Fibroblast of skin of left quadriceps (primary cell): ENCODE measurements at places on chromosomes 1 and 21.

GRCh38 chr1:113792986-113793385 is 19.3 kb downstream of the RSBN1 start:
- no peak for DNase-seq

GRCh38 chr1:18316764-18317163 is 164.0 kb upstream of the KLHDC7A start:
- no peak for DNase-seq

DNA sequence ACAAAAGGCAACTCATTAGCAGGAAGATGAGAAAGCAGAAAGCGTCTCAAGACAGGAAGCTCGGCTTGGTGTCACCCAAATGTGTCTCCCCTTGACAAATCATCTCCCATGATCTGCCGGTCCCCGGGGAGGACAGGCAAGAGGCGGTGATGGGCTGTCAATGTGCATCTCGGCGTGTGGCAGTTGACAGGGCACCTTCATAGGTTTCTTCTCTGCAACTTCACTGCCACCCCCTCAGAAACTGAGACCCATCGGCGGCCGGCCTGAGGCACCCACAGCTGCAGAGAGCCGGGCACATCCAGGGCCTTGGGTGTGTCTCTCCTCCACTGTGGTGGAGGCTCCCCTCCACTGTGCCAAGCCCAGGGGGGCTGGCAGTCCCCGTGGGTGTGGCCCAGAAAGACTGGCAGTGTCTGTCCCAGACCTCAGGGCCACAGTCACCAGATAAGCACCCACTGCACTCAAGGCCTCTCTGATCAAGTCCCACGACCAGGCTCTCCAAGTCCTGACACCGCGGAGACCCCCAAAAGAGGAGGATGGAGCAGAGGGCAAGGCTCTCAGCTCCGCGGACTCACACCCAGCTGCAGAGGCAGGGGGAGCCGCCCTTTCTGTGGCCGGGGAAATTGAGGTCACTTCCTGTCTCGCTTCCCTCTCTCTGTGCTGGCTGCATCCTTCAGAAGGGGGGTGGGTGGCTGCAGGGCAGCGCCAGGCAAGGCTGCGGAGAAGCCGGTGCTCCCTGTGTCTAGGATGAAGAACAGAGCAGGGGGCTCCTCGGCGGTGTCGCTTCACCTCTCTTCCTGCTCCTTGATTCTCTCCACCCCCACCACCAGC is 39.6 kb upstream of the LBR start:
- no peak for DNase-seq

- no peak for DNase-seq
Observed at GRCh38 chr1:90220496-90220895, 225.6 kb downstream of the ZNF326 start.

DNA sequence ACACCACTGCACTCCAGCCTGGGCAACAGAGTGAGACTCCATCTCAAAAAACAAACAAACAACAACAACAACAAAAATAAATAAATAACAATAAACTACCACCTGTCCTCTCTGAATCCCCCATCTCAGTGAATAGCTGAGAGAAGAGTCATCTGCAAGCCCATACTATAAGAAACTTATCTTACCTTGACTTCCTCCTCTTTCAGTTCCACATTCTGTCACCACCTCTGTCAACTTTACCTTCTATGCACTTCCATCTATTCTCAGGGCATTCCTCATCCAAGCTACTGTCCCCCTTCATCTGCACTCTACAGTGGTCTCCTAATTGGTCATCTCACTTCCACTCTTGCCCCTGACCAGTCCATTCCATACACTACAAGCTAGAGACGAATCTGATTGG is 58.1 kb downstream of the KIAA0040 start:
- no peak for DNase-seq

GRCh38 chr1:105210747-105211146 is 1461.0 kb downstream of the AMY1C start:
- no peak for DNase-seq

GRCh38 chr21:34133392-34133791 is 60.0 kb downstream of the MRPS6 start:
- no peak for DNase-seq

DNA sequence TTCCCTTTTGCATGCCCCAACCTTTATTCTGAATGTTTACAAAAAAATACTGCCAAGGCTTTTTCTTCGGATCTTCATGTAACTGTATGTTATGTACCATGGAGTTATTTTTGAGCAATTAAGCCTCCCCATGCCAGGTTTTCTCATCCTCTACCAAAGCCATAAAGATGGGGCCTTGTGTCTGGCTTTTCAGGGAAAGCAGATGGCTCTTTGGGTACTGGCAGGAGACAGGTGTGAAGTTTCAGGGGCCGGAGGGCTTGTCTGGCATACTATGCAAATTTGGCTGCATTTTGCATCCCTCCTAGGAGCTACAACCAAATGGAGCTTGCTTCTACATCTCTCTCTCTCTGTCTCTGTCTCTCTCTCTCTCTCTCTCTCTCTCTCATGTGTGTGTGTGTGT is 28.1 kb upstream of the PLXNA2 start:
- DNase-seq, result no peak

GRCh38 chr1:74579425-74579824 is 67.0 kb upstream of the LRRC53 start:
- no peak for DNase-seq

DNA sequence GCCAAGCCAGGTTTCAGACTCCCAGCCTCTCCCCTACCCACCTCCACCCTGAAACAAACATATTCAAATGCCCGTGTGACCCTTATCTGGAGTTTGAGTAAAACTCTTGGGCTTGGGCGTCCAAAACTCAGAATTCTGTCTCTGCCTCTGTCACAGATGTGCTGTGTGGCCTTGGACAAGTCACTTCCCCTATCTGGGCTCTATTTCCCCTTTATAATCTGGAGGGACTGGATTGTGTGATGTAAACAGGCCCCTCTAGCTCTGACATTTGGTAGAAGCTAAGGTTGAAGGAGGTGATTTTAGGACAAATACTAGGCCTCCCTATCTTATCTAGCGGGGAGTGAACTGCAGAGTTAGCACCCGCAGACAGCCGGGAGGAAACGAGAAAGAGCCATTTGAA is 67.5 kb downstream of the IGSF21 start:
- DNase-seq, result no peak

GRCh38 chr1:159786465-159786864 is 5.7 kb downstream of the DUSP23 start:
- DNase-seq, result no peak

DNA sequence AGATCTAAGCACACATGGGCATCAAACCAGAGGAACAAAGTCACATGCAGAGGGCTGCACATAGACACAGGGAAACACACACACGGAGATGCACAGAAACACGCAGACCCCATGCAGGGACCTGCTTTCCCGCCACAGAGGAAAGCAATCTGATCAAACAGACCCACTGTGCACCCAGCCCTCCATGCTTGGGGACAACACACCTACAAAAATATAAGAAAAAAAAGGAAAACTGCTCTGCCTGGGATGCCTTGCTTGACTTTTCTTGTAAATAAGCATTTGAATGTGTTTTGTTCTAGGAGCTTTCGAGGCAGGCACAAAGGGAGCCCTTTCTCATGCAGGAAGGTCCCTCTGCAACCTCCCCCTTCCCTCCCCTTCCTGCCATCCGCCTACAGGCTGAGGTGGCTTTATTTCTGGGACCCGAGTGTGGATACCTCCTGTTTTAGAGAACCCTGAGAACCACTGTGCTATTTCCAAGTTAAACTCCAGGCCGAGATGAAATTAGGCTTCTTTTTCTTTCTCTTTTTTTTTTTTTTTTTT is 3.5 kb upstream of the ICMT start:
- no peak for DNase-seq

GRCh38 chr1:220707160-220707559 is 17.0 kb downstream of the C1orf115 start:
- no peak for DNase-seq

DNA sequence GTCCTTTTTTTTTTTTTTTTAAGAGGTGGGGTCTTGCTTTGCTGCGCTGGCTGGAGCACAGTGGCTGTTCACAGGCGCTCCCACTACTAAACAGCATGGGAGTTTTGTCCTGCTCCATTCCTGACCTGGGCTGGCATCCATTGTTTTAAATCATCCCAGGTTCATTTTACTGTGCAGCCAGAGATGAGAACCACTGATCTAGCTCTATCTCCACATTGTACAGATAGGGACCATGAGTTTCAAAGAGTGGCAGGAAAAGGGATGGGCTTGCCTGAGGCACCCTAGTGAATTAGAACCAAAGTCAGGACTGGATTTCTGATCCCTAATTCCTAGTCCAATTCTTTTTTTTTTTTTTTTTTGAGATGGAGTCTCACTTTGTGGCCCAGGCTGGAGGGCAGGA is 7.2 kb upstream of the TMEM222 start:
- DNase-seq, result no peak

GRCh38 chr1:189805735-189806134 is 671.9 kb downstream of the BRINP3 start:
- no peak for DNase-seq

DNA sequence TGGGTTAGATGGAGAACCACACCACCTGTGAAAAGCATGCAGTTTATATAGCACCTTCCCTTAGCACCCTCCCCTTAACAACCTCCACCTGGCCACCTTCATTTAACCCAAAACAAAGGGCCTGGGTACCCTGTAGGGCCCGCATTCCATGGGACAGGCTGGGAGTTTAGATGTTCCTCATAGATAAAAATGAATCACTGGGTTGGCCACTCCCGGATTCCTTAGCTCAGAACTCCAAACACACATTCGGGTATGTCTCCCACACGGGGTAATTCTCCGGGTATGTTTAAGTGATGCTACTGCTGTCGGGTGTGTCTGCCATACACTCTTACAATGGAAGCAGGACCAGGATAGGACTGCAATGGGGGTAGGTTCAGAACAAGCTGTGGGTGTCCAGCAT is 43.9 kb upstream of the FOXO6 start:
- no peak for DNase-seq

DNA sequence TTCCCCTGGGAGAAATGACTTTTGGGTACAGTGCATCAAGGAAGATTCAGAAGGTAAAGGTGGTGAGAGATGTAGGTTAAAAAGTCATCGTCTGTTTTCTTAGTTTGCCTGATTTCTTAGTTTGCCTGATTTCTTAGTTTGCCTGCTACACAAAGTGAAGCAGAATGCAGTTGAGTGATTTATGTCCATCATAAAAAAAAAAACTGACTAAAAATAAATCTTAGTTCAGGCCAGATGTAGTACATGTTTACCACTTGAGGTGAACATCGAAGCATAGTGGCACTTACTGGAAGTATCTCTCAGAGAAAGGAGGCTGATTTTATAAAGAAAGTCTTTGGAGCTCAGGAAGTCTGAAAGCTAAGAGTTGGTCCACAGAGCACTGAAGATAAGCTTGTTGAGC is 79.5 kb downstream of the LRRC8D start:
- DNase-seq, result no peak

GRCh38 chr1:16719571-16720350 is 20.6 kb upstream of the RNU1-4 start:
- DNase-seq, result no peak

DNA sequence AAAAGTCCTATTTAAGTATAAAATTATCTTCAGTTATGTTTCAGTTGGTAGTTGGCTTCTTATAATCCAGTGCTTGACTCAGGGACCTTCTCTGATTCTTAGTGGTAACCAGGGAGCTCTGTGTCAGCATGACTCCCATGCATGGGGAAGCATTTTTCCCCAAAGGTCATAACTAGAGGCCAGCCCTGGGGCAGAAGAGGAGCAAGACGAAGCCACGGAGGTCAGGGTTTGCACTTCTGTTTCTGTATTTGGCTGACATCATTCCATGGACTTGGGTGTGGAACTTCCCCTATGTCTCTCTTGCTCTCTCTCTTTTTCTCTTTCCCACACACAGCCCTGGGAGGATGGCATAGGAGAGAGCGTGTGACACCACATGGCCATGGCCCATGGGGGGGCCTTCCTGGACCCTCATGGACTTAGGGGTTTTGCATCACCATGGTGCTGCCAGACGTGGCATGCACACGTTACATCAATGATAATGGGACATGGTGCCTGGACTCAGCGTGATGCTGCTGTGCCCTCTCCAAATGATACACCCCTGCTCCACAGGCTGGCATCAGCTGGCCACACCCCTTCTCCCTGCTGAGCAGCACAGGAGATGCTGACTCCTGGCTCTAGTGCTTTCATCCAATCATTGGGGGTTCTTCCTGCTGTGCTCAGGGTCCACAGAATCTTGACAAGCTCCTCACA is 260.5 kb downstream of the KCNJ6 start:
- DNase-seq, result no peak

GRCh38 chr1:92820024-92820423 is 11.8 kb upstream of the RPL5 start:
- no peak for DNase-seq

DNA sequence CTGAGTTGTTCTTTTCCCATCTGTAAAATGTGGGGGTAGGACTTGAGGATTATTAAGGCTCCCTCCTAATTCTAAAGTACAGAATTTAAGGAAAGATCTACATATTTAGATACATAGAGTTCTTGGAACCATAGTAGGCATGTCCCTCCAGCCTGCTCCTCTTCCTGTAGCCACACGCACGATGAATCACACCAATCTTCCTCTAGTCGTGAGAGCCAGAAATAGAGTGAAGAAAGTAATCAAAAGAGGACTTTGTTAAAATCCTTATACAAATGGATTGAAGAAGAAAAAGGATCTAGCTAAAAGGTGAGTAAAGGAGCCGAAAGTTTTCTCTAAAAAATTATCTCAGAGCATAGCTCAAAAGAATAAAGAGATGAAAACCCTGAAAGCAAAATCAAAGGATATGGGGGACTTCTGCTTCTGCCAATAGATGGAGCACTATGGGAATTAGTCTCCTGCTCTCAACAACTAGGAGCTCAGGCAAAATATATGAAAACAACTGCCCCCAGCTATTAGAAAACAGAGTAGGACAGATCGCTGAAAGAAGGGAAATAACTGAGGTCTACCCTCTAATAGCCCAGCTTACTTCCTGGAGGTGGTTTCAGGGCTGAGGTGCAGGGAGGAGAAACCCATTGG is 8.5 kb downstream of the C1orf141 start:
- DNase-seq, result no peak

GRCh38 chr1:59505596-59506028 is 208.7 kb downstream of the FGGY start:
- DNase-seq, result peak; percentile 64

DNA sequence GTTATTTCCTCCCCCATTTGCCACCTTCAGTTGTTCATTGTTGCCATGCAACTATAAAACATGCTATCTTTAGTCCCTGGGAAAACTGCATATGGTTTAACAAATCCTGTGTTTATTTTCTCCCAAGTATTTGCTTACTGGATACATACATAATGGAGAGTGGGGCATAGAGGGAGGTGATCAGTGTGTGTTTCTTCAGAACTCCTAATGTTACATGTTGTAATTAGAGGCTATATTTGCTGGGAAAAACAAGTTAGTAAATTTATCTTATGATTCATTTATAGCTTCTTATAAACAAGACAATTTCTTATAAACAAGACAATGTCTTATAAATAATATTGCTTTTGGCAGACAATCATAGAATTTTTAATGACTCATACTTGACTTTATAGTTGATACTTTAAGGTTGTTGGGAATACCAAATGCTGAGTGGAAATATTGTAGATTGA is 7.3 kb upstream of the GIPC2 start:
- DNase-seq, result no peak
